ENCODE measurements at places on chromosomes 4 and X.

- DNase-seq = peak; percentile 61
Observed at GRCh38 chr4:139603576-139604410, 47.8 kb upstream of the SETD7 start.

DNA sequence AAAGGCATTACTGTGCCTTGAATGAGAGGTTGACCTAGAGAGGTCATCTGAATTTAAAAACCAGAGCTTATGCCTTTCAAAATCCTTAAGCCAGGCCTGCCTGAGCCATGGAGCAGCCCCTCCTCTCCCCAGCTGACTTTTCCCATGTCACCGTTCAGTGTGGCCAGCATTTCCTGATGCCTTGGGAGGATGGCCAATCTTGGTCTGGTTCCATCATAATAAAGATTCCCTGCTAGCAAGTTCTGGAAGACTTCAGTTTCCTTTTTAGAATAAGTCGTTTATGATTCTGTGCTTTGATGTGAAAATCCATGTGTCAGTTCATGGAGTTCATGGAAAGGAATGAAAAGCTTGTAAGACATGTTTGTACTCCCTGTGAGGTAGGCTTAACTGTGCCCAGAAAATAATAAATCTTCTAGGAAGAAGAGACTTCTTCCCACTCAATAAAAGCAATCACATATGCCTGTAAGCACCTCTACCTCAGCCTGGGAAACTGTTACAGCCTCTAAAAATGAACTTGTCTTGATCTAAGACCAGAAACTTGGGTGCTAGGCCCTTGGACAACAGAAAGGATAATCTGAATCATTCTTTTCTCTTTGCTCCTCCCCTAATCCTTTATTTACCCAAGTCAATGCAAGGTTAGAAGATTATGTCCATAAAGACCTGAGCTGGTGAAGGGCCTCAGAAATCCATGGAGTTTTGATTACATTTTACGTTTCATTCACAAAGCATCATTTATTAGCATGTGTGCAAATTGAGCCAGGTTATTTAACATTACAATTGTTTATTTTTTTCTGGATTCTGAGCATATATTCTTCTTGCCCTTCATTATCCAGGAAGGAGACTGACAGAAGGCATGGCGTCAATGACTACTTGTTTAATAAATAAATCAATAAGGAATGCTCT lies 84.0 kb upstream of the TBC1D9 start:
- DNase-seq = no peak

GRCh38 chrX:105645667-105646357 lies 176.5 kb upstream of the NRK start:
- no peak for DNase-seq

GRCh38 chrX:857376-857775 lies 226.8 kb downstream of the SHOX start:
- DNase-seq = no peak

GRCh38 chrX:10615931-10616774 lies 4.2 kb downstream of the MID1 start:
- peak; percentile 58 for DNase-seq

GRCh38 chrX:79366556-79366872 lies 620 bp downstream of the ITM2A start:
- DNase-seq = no peak

- no peak for DNase-seq
Observed at GRCh38 chrX:120367402-120368109, 5.7 kb downstream of the ATP1B4 start.

DNA sequence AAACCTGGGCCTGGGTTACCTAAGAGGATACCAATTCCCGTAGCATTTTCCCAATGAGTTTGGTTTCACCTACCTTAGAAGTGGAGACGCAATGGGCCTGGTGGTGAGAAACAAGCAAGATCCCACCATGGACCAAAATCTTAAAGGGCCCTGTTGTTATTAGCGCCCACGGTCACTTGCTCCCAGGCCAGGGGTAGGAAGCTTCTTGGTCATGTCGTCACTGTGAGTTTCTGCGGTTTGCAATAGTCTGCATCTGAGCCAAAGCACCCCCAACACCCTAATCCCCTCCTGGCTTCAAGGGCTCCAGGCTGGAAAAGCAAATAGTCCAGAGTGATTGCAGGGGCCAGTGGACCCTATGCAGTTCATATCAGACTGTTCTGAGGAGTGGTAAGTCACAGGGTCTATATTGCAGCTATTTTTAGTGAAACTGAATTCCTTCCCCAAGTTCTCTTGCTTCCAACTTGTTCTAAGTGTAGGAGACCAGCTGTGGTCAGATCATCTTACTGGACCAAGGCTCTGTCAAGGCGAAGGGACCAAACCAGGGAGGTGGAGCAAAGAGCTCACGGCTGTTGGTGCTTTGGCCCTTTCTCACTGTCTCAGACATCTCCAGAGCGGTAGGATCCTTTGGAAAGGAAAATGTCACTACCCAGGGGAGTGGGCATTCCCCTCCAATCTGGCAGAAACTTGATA lies 307.9 kb upstream of the F9 start:
- DNase-seq = no peak

GRCh38 chr4:4780729-4781244 lies 78.7 kb upstream of the MSX1 start:
- DNase-seq = no peak

DNA sequence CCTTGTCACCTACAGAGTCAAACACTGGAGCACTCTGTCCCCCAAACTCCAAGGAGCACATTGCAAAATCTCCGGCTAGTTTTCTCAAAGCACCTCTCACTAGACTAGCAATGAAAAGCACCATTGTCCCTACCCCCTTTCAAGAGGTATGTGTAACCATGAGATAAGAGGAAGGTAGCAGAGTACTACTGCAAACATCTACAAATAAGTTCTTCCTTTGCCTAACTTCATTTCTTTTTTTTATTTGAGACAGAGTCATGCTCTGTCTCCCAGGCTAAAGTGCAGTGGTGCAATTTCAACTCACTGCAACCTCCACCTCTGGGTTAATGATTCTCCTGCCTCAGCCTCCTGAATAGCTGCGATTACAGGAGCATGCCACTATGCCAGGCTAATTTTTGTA lies 17.7 kb downstream of the PPP4R3C start:
- DNase-seq = no peak

- no peak for DNase-seq
Observed at GRCh38 chr4:5784960-5785611, 74.1 kb downstream of the EVC start.

GRCh38 chr4:151797853-151798252 lies 37.0 kb upstream of the GATB start:
- no peak for DNase-seq

- no peak for DNase-seq
Observed at GRCh38 chrX:132834741-132835140, 123.7 kb downstream of the HS6ST2 start.
